ENCODE measurements at places on chromosomes 5 and 9. TPM values are rescaled to one million over a fixed set of nuclear protein-coding genes. Genes with fewer than 3 reads are reported as not detected.
A peak's percentile ranks its signal among the peaks of the same experiment; 100 is the strongest.

GRCh38 chr5:72082048-72082447, 25.2 kb upstream of the MAP1B start:
- no peak for DNase-seq

- DNase-seq = peak; percentile 67
Measured at GRCh38 chr9:134895908-134896833, 15.6 kb downstream of the FCN2 start.

DNA sequence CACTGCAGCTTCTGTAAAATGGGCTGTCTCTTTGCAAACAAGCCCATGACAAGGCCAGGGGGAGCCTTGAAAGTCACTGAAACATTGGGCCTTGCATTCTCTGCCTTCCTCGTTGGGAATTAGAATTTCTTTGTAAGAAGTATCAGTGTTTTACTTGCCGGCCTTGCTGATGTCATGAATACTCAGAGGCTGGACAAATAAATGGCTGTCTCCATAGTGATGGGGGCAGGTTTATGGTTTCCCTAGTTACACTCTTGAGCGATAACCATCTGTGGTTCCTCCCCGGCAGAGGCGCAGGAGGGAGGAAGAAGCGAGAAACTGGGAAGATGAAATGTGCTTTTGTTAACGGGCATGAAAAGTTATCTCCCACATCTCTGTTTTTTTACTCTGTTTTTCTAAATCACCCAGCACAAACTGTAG, 272.7 kb upstream of the PANK3 start:
- no peak for DNase-seq

- DNase-seq = no peak
Measured at GRCh38 chr5:133927300-133928180, 40.9 kb downstream of the C5orf15 start.

- no peak for DNase-seq
Measured at GRCh38 chr5:109388407-109388806, 21.4 kb downstream of the PJA2 start.

GRCh38 chr5:88660947-88661805, 221.8 kb downstream of the MEF2C start:
- DNase-seq = no peak

DNA sequence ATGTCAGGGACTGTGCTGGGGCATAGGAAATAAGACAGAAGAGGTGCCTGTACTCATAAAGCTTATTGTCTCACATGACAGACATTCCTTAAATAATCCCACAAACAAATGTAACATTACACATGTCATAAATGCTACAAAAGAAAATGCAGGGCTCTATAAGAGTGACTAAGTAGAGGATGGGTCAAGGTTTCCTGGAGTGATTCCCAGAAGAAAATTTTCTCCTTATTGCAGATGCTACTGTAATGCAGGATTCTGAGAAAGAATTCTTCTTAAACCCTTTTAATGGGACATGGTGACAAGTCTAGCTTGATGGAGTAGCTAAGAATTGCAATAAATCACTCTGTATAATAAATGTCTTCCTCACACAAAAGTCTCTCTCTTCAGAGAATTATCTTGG, 55.7 kb downstream of the SH3TC2 start:
- DNase-seq = no peak

DNA sequence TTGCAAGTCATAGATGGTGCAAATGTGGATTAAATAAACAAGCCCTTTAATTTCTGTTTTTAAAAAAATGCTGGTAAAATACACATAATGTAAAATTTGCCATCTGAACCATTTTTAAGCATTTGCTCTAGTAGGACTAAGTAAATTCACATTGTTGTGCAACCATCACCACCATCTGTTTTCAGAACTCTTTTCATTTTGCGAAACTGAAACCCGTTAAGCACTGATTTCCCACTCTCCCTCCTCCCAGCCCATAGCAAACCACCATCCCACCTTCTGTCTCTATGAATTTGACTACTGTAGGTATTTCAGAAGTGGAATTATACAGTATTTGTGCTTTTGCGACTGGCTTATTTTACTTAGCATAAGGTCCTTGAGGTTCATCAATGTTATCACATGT, 103.3 kb upstream of the CNTLN start:
- no peak for DNase-seq

- no peak for DNase-seq
Measured at GRCh38 chr9:114571391-114571790, 16.2 kb upstream of the ATP6V1G1 start.

DNA sequence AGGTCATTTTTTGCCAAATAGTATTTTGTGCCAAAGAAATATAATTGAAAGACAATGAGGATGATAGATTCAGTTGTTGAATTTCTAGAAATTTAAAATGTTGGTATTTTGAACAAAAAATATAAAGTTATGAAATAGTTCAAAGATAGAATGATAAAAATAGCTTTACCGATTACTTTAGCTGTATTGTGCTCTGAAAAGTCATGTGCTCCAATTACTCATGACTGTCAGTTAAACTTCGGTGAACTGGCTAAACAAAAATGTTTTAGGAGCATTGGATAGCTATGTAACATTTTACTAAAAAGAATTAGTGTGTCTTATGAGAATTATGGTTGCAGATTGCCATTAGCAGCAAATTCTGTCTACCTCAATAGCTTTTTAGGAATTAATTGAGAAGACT, 177.3 kb upstream of the VCAN start:
- no peak for DNase-seq

DNA sequence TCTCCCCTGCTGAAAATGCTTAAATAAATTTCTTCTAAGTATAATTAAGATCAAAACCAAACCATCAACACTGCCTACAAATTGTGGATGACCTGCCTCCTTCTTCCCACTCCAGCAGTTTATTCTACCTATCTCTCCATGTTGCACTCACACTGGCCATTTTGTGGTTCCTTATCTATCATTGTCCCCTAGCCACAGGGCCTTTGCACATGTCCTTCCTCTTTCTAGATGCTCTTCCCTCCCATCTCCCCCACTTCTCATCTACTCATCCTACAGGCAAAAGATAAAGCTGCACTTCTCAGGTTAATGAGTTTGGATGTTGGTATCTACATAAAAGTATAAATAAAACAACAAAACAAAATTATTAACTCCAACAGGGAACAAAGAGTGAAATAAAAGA, 70.6 kb upstream of the CCNG1 start:
- no peak for DNase-seq

- no peak for DNase-seq
Measured at GRCh38 chr5:59765446-59765845, 128.1 kb downstream of the PDE4D start.

GRCh38 chr5:93300309-93300923, 280.6 kb downstream of the NR2F1-AS1 start:
- no peak for DNase-seq

DNA sequence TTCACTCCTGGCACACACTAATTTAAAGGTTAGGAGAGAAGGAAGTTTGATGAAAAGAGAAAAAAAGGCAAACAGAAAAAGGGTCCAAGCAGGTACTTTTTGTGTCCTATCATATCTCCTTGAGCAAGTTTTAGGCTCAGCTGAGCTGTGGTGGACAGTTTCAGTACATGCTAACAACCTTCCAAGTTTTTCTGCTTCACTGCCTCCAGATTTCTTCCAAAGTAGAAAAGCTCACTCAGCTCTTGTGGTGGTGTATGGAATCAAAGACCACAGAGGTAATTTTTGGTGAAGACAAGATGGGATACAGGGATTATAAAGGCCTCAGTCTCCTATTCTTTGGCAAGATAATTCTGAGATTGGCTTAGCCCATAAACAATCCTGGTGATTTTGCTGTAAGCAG, 921.8 kb downstream of the NR2F1-AS1 start:
- DNase-seq = no peak

DNA sequence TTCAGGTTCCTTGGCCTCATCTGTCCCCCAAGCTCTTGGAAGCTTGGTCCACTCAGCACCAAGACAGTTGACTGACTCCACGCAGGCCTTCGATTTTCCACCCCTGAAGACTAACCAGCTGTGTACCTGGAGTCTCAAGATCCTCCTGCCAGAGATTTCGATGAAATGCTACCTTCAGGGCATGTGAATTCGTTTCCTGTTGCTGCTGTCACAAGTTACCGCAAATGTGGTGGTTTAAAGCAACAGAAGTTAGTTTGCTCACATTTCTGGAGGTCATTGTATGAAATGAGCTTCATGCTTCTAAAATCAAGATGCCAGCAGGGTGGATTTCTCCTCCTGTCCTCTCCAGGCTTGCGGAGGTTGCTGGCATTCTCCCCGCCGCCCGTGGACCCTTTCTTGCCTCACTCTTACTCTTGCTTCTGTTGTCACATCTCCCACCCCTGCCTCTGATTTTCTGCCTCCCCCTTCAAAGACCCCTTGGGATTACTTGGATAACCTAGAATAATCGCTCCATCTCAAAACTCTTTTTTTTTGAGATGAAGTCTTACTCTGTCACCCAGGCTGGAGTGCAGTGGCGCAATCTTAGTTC, 27.6 kb upstream of the RETREG1 start:
- no peak for DNase-seq

DNA sequence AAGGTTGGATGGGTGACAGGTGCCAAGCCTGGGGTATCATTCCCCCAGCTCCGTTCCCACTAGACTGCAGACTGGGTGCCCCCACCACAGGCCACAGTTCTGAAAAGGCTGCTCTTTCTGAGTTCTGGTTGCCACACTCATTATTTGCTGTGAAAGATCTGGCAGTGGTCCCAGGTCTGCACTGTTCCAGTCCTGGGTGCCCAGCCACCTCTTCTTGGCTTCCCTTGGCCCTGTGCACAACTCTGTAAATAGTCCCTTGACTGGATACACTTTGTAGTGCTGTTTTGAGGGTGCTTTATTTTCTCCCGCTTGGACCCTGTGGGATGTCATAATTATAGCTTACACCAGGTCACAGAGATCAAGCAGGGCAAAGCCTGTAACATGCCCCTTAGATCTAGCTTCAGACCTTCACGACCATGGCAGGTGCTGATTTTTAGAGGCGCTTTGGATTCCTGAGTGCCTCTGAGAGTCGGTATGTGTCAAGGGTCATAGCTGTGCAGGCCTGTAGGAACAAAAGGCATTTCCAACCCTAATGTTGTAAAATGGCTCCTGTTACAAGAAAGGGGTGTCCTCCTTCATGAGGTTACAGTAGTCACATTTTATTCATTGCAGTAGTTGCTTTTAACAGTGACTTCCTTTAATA, 344.9 kb downstream of the ICE1 start:
- DNase-seq = no peak

DNA sequence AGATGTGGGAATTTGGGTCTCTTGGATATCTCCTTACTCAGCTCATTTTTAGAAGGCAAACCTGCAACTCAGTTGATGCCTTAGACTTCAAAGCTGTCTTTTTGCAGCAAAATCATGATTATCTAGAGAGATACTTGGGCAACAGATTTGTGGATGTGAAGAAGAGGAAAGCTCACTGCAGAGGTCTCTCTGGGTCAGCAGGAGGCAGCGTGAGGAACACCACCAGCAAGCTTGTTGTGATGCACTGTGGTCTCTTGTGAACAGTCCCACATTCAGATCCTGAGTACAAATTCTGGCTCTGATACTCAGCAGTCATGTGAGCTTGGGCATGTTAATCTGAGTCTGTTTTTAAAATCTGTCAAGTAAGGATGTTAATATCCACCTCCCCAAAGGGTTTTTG, 26.3 kb upstream of the DMRT3 start:
- no peak for DNase-seq

DNA sequence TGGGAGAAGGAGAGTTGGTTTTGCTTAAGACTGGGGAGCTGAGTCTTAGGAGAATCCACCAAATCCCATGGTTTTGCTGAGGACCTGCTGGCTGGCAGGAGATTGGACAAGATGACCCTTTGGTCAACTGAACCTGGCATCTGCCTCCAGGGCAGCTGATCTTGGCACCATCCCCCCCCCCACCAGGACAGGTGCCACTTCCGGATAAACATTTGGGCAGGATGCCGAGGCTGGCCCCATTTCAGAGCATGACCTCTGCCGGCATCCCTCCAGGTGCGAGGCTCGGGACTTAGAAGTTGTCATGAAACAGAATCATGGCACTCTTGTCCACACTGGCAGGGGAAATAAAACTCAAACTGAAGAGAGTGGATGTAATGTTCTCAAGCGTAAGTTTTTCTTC, 165.6 kb downstream of the MACROH2A1 start:
- peak; percentile 51 for DNase-seq

The CCL28 gene
- 53.4 TPM for total RNA-seq

The APBB3 gene
- total RNA-seq = 22.2 TPM

The FAM163B gene
- not detected for total RNA-seq

The ADAMTS13 gene
- 0.88 TPM for total RNA-seq

The INSYN2B gene
- not detected for total RNA-seq

The GLRA1 gene
- not detected for total RNA-seq

The PCDHA2 gene
- not detected for total RNA-seq
